Hepatocyte (in vitro differentiated cells): ENCODE measurements at places on chromosomes 5 and 9. TPM values are rescaled to one million over a fixed set of nuclear protein-coding genes. Genes with fewer than 3 reads are reported as not detected.

- DNase-seq = no peak
These were observed 37.8 kb upstream of the ATP6V1G1 start for GRCh38 chr9:114549697-114550330.

DNA sequence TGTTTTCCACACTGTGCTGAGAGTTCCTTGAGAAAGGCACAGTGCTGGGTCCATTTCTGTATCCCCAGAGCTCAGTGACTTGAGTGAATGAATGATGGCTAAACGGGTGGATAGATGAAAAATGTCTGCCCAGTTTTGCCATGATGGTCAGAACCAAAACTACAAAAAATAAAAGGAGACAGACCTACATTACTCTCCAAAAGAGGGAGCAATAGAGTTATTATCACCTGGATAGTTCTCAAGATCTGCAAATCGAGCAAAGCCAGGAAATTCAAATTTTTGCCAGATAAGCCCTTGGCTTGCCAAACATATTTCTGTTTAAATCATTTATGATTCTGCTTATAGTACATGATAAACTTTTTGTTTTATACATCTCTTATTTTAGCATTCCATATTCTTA, 214.2 kb upstream of the ZNF462 start:
- peak; percentile 18 for DNase-seq

CCDC171 gene
- polyA plus RNA-seq = 0.73 and 2.2 TPM in 2 replicates

DNA sequence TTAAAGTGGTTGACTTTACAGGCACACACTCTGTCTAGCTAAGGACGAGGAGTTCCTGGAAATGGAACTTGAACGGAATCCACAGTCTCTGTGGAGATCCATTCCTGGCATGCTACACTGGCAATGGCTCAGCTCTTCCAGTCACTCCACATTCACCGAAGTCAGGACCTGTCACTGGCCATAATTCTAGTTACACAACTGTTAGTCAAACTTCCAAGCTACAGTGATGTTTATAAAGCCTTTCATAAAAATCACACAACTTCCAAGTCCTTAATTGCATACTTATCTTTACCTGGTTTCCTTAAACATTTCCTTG, 15.7 kb downstream of the CDC14B start:
- no peak for DNase-seq

GRCh38 chr9:127132921-127133647, 10.6 kb upstream of the ANGPTL2 start:
- peak; percentile 68 for DNase-seq

DNA sequence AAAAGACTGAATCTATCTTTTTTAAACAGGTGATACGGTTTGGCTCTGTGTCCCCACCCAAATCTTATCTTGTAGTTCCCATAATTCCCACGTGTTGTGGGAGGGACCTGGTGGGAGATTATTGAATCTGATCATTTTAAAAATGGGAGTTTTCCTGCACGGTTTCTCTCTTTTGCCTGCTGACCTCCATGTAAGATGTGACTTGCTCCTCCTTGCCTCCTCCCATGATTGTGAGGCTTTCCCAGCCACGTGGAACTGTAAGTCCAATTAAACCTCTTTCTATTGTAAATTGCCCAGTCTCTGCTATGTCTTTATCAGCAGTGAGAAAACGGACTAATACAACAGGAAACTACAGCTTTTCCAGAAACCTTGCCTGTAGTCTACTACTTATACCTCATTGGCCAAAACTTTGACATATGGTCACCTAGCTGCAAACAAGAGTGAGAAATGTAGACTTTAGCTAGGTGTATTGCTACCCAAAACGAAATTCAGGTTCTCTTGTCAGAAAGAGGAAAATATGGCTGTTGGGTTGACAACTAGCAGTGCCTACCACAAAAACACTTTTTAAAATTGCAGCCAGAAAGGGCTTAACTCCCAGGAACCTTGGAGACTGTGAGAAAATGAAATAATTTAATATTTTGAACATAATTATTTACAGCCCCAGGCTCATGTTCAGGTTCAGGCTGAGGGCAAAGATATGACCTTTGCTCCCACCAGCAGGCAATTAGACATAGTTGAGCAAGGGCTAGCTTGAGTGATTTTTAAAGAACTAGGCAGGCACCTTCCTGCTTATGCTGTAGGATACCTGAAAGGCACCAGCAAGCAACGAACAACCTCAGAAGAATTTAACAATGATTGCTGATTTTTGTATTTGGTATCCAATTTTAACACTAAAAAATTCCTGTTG, 7.4 kb upstream of the AGGF1 start:
- DNase-seq = peak; percentile 26

DNA sequence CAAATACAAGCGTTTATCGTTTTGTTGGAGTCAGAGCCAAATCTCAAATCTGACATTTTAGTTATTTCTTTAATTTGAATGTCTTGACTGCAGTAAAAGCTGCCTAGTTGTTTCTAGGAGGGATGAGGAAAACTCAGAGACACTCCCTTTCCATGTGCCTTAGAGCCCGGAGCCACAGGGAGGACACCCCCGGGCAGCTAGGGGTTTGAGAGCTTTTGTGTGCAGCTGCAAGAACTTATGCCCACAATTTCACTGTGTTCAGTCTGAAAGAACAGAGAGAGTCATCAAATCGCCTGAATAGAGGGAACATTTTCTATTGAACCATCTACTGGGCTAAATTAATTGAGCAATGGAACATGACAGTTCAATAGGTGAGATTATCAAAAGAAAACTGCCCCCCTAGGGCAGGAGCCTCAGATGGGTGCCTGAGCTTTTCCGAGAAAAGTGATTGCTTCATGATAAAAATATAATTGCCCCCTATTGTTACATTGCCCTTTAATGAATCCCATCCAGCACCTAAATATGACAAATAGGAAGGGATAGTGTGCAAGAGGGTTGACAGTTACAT, 709.3 kb upstream of the RGMB start:
- no peak for DNase-seq

DNA sequence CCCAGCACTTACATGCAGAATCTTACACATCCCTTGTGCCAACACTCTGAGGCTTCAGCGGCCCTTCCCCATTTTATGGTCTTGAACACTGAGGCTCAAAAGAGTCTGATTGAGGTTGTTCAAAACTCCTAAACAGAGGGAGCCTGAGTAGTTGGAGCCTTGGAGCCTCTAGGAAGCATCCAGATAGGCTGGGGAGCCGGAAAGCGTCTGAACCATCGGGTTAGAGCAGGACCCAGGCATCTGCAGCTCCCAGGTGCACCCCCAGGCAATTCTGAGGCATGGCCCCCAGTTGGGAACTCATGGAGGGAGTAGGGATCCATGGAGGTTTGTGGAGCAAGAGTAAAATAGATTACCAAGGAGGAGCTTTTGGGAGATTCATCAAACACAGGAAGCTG, 3.8 kb downstream of the OLFML2A start:
- no peak for DNase-seq

DNA sequence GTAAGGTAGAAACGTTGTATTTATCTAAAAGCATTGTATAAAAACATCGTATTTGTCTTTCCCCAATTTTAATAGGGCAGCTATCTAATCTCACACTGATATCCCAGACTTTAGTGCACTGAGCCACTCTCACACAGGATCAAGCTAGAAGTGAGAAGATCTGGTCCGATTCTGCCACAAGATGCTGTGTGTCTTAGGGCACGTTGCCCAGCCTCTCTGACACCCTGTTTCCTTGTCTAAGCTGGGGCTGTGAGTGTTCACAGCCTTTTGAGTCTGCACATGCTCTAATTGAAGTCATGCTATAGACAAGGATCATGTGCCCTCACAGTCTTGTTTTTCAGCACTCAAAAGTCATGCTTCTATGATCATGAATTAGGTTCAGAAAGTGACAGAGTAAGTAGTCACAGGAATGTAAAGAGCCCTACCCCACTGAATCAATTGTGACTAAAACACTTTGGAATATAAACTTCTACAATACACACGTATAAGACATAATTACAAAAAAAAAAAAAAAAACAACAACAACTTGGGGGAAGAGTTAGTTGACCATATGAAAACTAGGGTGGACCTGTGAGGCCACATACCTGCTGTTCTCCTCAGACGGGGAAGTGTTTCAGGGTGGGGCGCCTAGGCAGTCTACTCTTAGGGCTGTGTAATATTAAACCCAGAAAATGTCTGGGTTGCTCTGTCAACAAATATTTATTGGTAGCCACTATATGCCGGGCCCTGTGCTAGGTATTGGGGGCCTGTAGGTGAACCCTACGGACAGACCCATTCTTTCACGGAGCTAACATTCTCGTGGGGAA, 893 bp upstream of the ABLIM3 start:
- DNase-seq = no peak

DNA sequence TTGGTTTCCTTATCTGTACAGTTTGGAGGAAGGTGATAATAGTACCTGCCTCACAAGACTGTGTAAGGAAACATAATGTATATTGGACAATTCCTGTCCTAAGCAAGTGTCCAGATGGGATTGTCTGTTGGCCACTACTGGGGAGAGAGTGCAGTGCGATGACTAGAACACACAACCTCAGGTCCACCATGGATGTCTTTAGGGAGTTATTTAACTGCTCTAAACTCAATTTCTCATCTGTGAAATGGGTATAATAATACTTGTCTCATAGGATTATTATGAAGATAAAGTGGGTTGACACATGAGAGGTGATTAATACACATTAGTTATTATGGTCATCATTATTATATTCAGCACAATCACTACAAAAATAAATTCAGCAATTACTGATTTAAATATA, 63.1 kb downstream of the CAST start:
- no peak for DNase-seq

SIT1 gene
- not detected in 2 replicates for polyA plus RNA-seq

DNA sequence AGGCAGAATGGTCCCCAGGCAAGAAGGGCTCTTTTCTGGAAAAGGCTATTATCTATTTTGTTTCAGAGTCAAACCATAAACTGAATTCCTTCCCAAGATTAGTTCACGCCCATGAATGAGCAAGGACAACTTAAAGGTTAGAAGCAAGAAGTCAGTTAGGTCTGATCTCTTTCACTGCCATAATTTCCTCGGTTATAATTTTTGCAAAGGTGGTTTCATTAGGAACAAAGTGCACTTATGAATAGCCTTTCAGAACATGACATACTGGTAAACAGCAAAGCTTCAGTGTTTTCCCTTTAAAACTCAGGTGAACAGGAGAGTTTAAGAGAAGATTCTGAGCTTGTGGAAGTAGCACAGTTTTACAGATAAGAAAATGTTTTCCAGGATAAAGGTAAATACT, 177.9 kb downstream of the GDNF start:
- no peak for DNase-seq
